ENCODE measurements at places on chromosomes 4 and X.

GRCh38 chr4:17097362-17097761 is 198.9 kb upstream of the LDB2 start:
- DNase-seq, result no peak

DNA sequence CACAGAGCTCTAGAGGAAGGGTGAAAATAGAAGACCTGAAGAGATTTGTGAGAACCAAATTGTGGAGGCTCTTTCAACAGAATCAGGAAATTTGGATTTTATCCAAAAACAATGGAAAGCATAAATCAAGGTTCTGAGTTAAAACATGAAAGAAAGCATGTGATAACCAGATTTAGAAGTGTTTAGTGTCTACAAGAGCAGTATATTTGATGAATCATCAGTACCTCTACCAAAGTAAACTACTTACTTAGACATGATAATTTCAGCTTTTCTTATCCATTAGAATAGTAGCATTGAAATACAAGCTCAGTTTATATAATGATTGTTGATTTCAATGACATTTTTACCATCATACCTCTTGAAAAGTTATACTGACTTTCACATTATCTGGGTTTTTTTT is 25.9 kb upstream of the INTU start:
- no peak for DNase-seq

DNA sequence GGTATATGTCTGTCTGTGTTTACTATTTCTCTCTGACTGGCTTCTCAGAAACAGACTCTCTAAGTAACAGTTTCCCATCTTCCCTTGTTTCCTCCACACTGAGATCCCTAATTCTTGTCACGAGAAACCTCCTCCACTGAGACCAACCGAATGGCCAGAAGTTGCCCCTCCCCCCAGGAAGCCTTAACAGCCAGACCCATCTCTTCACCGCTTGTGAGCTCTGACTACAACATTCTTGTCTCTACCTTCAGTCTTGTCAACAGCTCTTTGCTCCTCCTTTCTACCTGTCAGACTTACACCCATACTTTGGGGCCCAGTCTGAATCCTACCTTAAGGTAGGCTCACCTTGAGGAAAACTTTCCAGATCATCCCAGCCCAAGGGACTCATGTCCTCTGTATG is 90.8 kb downstream of the NHSL2 start:
- DNase-seq, result no peak

GRCh38 chr4:153332936-153333335 is 11.6 kb upstream of the MND1 start:
- no peak for DNase-seq

GRCh38 chr4:114864060-114864459 is 249.4 kb downstream of the NDST4 start:
- DNase-seq, result no peak

DNA sequence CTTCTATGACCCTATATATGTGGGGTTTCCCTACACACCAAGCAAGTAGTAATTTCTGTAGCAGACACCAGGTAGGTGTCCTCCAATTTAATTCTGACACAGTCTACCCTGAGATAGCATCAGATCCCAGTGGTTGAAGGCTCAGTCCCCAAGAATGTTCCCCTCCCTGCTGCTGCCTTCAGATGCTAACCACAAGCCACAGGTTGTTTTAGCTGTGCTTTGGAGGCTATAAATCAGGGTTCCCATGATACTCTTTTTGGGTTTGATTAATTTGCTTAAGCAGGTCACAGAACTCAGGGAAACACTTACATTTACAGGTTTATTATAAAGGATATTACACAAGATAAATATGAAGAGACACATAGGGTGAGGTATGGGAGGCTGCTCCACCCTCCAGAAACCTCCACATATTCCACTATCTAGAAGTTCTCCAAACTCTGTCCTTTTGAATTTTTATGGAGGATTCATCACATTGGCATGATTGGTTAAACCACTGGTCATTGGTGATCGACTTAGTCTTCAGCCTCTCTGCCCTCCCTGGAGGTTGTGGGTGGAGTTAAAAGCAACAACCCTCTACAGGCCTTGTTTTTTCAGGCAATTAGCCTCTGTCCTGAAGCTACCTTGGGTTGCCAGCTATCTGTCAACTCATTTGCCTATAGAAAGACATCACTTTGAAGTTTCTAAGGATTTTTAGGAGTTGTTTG is 50.8 kb downstream of the GRIA2 start:
- DNase-seq, result no peak

DNA sequence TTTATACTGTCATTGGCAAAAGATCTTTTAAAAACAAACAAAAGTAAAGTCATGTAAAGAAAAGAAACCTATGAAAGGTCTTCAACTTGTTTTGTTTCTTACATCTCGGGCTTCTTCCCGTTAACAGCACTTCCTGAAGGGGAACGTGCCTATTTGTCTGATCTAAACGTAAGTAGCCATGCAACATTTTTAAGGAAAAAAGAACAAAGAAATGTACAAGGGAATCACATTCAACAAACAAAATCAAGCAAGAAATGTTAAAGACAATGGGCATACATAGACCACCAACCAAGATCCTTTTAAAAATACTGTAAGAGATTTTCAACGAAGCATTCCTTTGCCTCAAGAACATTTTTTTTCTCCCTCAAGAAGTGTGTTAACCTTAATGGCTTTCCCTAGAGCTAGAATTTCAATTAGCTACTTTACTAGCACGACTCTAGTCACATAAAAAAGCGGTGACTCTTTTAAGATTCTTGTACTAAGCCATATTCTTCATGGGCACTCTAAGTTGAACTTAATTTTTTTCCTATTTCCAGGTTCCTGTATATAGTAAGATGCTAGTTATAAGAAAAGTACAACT is 112.0 kb upstream of the TTC29 start:
- DNase-seq, result peak; percentile 1

DNA sequence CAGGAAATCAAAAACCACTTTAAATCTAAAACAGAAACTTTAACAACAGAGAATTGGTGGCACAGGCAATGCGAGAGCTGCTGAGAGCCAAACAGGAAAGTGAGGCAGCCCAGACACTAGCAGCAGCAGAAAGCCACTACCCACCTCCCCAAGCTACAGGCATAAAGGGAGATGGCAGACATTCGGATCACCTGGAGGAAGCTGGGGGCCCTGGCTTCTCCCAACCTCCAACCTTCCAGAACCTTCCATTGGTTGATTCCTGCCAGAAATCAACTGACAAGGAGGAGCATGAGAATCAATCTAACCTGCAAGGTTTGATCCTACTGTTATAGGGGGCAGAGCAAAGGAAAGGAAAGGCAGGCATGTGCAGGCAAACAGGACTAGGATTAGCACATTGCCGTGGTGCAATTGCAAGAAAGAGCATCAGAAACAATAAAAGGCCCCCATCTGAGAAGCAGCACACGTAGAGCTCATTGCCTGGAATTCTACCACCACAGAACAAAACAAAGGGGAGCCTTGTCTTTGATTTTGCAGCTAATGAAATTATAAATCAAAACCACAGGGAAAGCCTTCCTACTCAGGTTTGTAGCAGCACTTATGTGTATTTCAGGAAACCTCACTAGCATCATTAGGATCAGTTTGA is 427.3 kb upstream of the RASGEF1B start:
- no peak for DNase-seq

DNA sequence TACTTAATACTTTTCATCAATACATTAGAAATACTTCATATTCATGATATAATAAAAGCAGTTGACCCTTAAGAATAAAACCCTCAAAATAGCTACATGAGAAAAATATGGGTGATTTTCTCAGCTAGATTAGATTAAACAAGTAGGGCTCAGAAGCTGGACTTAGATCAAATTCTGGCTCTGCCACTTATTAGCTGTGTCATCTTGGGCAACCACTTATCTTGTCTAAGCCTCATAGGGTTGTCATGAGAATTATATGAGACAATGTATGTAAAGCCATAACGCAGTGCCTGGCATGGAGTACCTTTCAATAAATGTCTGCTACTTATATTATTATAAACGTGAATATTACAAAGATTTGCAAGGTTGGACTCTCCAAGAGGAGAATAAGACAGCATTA is 84.3 kb upstream of the PGRMC2 start:
- DNase-seq, result no peak

- DNase-seq, result no peak
These were observed 82.2 kb upstream of the VEGFC start for GRCh38 chr4:176874721-176875445.

GRCh38 chr4:156388826-156389225 is 435.2 kb upstream of the CTSO start:
- no peak for DNase-seq

GRCh38 chr4:138658518-138658917 is 357.1 kb upstream of the NOCT start:
- DNase-seq, result no peak

DNA sequence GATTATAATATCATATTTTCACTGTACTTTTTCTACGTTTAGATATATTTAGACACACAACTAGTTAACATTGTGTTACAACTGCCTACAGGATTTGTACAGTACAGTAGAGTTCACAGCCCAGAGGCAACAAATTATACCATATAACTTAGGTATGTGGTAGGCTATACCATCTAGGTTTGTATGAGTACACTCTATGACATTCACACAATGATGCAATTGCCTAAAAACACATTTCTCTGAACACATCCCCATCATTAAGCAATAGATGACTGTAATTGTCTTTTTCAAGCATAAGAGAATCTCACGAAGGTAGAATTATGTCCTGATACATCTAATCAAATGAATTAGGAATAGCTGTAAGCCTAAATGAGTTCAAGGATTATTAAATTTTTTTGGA is 12.3 kb upstream of the TIGD2 start:
- DNase-seq, result no peak

DNA sequence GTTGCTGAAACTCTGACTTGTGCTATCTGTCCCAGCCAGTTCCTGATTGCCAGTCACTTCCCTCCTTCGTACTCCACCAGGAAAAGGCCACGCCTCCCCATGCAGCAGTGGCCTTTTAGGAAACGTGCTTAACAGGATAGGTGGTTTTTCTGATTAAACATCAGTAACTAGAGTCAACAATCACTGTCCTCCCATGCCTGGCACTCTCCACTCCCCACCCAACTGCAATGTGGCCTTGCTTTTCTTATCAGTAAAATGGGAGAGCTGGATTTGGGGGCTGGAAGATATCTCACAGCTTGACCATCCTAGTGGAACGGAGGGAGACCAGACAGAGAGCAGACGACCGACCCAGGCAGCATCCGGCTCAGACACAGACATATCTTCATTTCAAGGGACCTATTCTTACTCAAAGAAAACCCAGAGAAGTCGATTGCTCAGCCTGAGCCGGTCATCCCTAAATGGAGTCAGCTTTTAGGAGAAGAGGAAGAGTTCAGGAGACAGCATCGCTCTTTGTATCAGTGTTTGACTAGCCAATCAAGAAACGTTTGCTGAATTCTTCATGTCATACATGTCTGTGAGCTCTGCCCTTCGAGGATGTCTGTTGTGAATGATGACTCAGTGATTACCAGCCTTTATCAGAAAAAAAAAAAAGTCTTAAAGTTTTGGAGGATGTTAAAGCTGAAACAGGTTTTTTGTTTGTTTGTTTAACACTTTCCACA is 12.7 kb upstream of the UBA6 start:
- DNase-seq, result no peak

- DNase-seq, result no peak
These were observed 278.9 kb downstream of the FBXW7 start for GRCh38 chr4:152256996-152257395.

DNA sequence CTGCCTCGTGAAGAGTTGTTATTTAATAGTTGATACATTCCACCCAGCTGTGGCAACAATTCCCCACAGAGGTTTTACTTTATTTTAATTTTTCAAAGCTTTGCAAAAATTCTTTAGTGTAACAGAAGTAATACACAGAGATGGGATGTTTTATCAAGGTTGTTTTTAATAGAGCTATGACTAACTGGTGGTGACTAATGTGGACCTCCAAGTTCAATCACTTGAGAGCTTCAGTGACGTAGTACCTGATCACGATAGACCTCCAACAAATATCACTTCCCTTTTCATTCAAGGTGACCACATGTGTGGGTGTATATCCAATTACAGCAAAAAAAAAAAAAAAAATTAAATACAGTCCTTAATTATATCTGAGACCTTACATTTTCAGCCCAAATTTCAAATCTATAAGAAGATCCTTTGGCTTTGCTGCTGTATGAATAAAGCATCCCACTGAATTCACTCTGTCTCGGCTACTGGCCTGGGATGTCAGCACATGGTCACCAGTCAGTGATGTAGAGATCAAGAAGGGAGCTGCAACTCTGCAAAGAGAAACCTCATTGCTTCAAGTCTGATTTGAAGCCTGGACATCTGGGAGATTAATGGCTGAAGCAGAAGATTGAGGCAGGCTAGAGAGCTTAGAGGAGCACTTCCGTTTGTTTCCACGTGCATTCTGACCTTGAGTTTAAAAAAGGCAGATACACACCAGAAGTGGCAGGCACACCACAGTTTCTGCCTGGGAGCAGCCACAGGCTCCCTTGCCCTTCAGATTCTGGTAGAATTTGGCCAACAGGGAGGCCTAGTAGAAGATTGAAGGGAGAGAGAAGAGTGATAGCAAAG is 345.9 kb upstream of the NOCT start:
- no peak for DNase-seq

- no peak for DNase-seq
These were observed at the start of gene STOX2 for GRCh38 chr4:183905081-183905592. TSS of gene STOX2 (plus strand) at chr4:183905307. CDS start at chr4:183906791, 1,484 bp downstream.

DNA sequence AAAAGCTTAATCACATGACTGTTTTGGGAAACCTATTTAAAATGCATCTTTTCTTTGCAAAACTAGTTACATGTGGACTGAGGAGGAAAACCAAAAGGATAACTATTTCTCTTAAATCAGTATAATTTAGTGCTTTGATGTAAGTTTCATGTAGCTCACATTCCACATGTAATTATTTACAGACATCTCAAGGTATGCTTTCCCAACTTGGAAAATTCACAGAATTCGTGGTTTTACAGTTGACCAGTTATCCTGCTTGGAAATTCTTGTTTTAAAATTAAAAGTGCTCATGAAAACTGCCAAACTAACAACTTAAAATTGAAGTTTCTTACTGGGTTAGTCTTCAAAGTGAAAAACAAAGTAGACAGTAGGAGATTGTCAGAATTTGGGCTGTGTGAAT is 52.4 kb downstream of the EDNRA start:
- DNase-seq, result no peak

GRCh38 chr4:99252746-99253145 is 33.7 kb upstream of the ADH6 start:
- no peak for DNase-seq

DNA sequence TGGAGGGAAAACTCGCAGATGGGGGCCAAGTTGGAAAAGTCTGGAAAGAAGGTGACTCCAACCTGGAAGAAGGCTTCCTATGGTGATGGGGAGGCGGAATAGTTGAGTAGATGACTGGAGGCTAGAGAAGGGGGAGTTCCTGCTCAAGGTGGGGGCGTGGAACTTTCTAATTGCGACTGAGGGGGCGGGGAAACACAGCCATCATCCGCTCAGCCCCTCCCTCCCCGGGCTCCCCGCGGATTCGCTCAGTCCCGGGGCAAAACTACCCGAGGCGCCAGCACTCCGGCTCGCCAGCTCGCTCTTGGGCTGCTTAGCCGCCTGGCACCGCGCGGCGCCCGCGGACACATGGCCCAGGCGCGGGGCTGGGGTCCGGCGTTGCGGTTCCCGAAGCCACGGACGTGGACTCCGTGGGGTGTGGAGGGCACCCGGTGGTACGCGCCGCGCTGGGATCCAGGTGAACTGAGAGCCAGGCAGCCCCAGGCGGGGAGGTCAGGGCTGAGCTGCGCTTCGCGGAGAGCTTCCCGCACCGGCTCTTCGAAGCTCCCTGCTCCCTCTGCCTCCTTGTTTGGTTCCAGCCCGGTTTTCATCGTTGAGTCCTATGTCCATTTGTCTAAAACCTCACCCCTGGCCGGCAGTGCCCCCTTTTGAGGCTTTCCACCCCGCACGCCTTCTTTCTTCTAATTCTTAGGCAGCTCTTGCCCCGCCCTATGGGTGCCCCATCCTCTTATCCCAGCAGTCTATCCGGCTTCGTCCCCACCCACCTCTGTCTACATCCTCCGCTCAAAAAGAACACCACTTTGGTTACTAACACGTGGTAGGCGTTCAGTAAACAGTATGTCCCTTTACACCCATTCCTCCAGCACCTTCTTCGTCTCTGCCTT is 38.9 kb downstream of the STARD8 start:
- no peak for DNase-seq

Measured in CD4-positive, alpha-beta T cell treated with Interleukin-2 at 100 ng/mL for 4 hours (primary cell).